ENCODE measurements at places on chromosomes 11 and 22.

- peak; percentile 20 for DNase-seq
These were observed 2.1 kb downstream of the KMT2A start for GRCh38 chr11:118438314-118438931.

GRCh38 chr11:45670386-45671135, 5.1 kb upstream of the CHST1 start:
- no peak for DNase-seq

DNA sequence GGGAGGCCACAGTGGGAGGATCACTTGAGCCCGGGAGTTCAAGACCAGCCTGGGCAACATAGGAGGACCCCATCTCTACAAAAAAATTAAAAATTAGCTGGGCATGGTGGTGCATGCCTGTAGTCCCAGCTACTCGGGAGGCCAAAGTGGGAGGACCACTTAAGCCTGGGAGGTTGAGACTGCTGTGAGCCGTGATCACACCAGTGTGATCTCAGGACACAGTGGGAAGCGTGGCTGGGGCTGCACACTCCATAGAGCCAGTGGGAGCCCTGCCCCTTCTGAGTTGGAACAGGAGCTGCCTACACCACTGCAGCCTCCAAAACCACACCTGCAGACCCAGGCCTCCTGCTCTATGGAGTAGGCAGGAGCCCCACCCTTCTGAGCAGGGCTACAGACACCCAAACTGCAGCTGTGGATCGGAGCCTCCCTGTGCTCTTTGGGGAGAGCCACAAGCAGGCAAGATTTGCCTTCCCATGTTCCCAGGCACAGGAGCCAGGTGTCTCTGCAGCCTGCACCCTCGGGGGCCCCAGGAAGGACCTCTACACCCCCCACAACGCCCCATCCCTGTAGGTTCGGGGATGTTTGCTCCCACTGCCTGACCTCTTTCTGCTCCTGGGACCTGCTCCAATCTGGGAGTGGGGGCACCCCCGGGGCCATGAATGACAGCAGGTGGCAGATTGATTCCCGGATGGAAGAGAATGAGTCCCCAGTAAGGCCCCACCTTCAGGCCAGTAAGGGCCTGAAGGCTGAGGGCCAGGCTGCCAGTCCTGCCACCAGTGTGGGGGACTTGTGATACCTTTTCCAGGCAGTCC, 245.4 kb downstream of the BUD13 start:
- no peak for DNase-seq

GRCh38 chr11:39541945-39542351, 1917.5 kb downstream of the LRRC4C start:
- DNase-seq = no peak

DNA sequence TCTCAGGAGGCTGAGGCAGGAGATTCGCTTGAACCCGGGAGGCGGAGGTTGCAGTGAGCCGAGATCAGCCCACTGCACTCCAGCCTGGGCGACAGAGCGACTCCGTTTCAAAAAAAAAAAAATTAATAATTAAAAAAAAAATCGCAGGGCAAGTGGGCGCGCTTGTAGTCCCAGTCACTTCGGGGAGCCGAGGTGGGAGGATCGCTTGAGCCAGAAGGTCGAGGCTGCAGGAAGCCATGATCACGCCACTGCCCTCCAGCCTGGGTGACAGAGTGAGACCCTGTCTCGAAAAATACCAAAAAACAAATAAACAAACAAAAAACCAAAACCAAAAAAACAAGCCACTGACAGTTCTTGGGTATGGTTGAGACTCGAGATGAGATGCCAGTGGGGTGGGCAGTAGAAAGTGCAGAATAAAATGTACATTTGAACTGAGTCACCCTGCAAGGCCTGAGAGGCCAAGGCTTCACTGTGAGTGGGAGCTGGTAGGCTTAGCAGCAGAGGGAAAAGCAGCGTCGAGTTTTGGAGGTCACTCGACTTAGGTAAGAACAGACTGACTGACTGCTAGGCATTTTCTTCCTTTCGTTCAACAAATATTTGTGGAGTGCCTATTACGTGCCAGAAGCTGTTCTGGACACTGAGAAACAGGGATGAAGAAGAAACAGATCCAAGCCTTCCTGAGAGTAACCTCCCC, 635 bp upstream of the LDHA start:
- DNase-seq = no peak

GRCh38 chr11:111230122-111230465, 15.4 kb upstream of the POU2AF2 start:
- no peak for DNase-seq

DNA sequence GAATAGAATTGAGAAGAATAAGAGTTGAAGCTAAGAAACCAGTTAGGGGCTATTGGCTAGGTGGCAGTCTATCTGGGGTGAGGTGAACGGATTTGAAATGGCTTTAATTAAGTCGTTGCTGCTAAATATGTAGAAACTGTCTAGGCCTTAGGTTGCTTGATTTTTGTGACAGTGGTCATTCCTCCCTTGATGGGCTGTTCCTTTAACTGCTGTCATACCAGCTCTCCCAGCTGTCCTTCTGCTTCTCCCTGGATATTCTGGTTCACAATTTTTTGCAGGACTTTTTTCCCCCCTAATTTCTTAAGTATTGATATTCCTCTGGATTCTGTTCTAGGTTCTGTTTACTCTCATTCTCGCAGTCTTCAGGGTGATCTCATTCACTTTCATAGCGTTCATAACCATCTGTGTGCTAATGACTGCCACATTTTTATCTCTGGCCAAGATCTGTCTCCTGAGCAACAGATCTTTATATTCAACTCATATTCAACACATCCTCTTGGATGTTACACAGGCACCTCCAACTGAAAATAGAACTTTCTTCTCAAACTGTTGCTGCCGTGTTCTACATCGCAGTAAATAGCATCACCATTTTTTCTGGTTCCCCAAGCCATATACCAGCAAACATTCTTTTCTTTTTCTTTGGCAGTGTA, 134.1 kb downstream of the UVRAG start:
- no peak for DNase-seq

DNA sequence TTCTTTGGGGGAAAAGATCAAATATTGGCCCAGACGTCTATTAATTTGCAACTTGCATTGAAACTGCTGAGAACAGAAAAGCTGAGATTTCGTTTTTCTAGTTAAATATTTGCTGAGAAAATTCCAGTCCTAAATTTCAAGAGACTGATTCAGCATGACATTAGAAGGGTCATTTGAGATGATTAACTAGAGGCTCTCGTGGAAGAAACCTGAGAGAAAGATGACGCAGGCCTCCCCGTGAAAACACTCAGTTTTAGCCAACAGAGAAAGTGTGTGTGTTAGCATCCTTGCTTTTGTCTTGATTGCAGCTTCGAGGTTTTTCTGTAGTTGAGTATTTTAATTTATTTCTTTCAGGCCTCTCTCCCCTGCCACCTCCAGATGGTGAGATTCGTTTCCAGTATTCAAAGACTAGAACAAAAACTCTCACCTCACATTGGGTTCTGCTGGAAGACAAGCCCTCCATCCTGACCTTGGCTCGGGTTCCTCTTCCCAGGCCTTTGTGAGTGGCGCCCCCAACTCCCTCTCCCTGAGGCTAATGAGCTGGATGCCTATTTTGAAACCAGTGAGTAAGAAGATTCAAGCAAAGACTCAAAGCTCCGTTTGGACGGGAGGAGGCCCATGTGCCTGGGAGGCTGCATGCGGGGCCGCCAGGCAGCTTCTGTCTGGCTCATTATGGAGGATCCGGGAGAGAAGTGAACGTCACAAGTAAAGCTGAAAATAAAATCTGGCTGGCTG, 52.4 kb downstream of the CELSR1 start:
- DNase-seq = no peak

DNA sequence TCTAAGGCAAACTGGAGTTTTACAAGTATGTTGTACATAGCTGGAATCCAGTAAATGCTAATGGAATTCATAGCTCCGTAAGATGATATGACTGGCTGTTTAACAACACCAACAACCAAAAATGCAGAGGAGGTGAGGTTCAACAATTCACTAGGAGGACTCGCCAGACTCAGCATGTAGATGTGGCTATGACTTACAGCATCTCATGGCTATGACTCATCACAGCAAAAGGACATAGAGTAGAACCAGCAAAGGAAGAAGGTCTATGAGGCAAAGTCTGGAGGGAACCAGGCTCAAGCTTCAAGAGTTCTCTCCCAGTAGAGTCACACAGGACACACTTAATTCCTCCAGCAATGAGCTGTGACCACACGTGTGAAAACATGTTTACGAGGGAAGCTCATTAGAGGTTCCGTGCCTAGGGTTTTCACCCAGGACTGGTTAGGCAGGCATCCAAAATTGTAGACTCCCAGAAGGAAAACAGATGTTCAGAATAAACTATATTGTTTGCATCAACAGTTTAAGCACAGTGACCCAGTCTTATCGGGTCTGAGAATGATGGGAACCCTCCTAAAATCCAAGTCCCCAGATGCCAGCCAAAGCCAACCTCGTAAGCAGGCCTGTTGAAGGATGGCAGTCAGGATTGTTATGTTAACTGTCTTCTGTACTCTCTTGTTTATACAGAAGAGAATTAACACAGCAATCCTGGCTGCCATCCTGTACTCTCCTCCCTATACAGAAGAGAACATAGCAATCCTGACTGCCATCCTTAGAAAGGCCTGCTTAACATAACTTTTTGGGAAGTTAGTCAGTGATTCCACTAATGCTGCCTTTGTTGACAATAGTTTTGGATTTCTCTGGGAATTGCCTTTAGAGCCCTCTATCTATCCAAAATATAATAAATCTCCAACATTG, 116.6 kb downstream of the LARGE1 start:
- no peak for DNase-seq

GRCh38 chr22:41619979-41620588, 759 bp downstream of the DESI1 start:
- peak; percentile 35 for DNase-seq

- no peak for DNase-seq
These were observed 229.5 kb downstream of the AASDHPPT start for GRCh38 chr11:106306942-106307341.

- no peak for DNase-seq
These were observed 127.1 kb downstream of the RASSF10 start for GRCh38 chr11:13136272-13136596.

- no peak for DNase-seq
These were observed 18.3 kb upstream of the ACCSL start for GRCh38 chr11:44029507-44029845.

- DNase-seq = no peak
These were observed 108.8 kb upstream of the CD44 start for GRCh38 chr11:35029979-35030682.

GRCh38 chr11:130003717-130004001, 1.0 kb upstream of the PRDM10 start:
- no peak for DNase-seq

- no peak for DNase-seq
These were observed 8.4 kb downstream of the SLC29A2 start for GRCh38 chr11:66363187-66363601.

DNA sequence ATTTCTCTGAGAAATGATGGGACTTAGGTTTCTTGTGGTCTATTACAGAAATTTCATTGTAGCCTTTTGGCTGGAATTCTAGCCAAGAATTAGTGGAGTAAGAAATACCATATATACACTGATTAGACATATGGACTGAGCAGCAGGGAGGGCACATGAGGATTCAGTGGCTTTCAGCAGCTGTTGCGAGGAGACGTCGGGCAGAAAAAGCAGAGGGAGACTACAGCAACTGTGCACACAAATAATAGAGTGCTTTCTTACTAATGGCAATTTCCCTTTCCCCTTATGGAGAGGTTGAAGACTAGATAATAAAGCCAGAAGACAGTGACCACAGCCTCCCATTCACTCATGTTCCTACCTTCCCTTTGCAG, 35.4 kb upstream of the CCDC34 start:
- no peak for DNase-seq

- no peak for DNase-seq
These were observed 369.6 kb upstream of the CADM1 start for GRCh38 chr11:115873813-115874212.

DNA sequence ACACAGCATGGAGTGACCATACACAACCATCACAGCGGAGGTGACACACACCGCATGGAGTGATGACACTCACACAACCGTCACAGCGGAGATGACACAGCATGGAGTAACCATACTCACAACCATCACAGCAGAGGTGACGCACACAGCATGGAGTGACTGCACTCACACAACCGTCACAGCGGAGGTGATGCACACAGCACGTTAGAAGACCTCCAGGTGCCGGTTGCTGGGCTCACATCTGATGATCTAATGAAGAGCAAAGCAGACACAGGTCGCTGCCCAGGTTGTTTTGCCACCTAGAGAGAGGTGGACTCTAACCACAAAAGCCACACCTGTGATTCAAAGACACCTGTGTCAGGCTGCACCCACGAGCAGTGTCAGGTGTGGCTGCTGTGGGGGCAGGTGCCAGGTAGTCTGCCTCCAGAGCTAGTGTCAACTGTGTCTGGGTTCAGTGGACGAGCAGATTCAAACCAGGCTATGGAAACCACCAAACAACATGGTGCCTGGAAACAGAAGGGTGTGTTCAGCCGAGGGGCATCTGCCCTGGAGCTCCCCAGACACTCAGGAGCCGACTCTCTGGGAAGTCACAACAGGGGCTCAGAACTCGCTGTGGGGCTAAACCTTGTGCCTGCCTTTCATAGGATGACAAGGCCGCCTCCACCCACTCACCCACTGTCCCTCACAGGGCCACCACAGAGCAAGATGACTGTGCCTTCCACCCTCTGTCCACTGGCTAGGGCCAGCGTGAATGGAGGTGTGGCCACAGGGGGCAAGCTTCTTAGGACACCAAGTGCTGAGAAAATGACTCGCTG, 608.2 kb downstream of the TBC1D22A start:
- no peak for DNase-seq

DNA sequence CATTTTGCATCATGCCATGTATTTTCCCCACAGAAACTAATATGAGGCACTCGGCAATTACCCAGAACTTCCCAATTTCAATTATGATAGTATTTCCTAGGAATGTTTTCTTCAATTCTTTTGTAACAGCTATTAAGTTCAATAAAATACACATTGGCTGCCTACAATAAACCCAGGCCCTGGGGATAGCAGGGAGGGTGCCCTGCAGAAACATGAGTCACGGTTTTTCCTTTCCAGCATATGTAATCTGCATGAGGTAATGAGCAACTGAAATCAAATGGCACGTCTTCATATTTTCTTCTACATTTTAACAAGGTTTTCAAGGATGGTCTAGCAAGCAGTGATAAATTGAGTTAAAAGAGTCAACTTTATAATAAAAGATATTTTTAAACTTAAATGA, 32.0 kb downstream of the GUCY1A2 start:
- DNase-seq = no peak

- DNase-seq = no peak
These were observed 2.9 kb downstream of the CSNK1E start for GRCh38 chr22:38314051-38314932.

- no peak for DNase-seq
These were observed 423.7 kb upstream of the ANO5 start for GRCh38 chr11:21769188-21769587.

- no peak for DNase-seq
These were observed 23.9 kb upstream of the TMPRSS13 start for GRCh38 chr11:117953024-117953671.

- DNase-seq = no peak
These were observed 4.4 kb downstream of the TMPRSS6 start for GRCh38 chr22:37105154-37105553.

- DNase-seq = no peak
These were observed 90.0 kb downstream of the PRMT3 start for GRCh38 chr11:20477418-20478090.
